ENCODE measurements at places on chromosomes 2 and 18.
A peak's percentile ranks its signal among the peaks of the same experiment; 100 is the strongest.

- no peak for DNase-seq
Measured at GRCh38 chr2:54750040-54750439, 26.6 kb downstream of the EML6 start.

- no peak for DNase-seq
Measured at GRCh38 chr18:51128533-51128932, 68.9 kb downstream of the MEX3C start.

- DNase-seq = no peak
Measured at GRCh38 chr2:179037807-179038206, 12.1 kb downstream of the CCDC141 start.

DNA sequence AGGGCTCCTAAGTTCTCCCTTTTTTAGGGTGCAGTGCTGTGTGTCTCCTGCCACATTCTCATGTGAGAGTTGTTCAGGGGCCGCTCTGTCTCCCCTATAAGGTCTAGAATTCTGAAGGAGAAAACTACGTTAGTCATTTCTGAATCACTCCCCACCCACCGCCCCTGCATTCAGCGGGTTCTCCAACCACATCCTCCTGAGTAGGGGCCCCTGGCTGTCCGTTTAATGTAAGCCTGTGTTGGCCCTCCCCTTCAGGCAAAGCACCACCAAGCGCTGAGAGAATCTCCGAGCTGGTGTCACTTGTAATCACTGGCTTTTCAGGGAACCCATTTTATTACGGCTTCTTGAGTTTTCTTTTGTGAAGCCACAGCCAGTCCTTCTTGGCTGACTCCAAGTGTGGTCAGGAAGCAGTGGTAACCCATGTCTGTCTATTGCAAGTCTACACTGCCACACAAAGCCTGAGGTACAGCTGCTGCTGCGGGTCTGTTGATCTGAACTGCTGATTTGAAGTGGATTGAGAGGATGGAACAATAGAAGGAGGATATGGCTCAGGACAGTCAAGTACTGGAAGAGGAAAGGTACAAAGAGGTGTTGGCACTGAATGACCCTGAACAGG lies 16.9 kb downstream of the LCT start:
- DNase-seq = peak; percentile 94

DNA sequence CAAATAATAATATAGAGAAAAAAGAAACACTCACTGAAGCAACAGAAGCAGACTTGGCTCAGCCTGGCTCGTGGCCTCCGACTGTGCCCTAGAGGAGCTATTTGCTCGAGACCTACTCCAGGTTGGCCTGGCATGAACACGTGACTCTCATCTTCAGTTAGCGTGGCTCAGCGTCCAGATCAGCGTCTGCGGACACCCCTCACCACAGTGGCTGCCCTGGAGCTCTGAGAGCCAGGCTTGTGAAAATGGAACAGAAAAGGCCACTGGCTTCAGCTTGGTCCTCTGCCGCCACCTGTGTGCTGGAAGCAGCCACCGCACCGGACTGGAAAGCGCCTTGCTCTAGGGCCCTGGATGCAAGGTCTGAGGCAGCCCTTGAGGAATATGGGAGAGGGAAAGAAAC lies 1184.0 kb upstream of the GYPC start:
- no peak for DNase-seq

DNA sequence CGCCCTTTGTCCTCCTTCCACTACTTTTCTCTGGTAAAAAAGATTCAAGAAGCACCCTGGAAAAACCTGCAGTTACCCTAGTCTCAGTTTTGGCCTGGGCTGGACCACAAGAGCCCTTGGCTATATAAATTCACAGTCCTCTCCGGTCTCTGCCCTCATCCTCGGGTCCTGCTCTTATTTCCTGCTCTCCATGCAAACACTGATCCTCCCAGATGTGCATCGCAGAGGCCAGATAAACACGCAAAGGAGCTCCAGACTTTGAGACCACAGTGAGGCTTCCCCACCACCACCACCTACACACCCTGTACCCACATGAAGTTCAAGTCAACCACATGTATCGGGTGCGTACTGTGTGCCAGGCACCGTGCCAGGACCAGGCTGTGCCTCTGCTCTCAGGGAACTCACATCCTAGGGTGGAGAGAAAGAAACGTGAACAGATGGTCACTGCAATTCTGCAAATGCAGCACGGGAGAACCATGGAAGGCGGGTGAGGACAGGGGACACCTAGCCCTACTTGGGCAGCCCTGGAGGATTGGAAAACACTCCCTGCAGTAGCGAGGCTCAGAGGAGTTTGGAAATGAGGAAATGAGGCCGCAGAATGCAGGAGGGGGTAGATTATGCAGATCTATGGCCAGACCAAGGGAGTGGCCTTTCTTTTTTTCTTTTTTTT lies 7.4 kb downstream of the CTDSP1 start:
- DNase-seq = peak; percentile 79

- no peak for DNase-seq
Measured at GRCh38 chr2:45925636-45926366, 274.3 kb downstream of the PRKCE start.

DNA sequence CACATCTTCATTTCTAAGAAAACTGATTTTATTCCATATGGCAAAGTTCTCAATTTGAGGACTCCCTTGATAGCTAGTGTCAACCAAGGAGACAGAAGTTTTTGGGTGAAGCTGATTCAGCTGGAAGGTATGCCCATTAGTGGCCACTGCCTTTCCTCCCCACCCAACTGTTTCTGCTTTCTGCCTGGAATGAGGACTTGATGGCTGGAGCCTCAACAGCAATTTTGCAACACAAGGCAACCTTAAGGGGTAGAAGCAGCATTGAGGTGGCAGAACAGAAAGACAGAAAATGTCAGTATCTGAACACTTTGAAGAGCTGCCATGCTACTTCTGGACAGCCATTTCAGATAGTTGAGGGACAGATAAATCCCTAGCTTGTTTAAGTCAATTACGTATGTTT lies 47.0 kb downstream of the INHBB start:
- no peak for DNase-seq

- DNase-seq = no peak
Measured at GRCh38 chr2:189362283-189362682, 79.0 kb upstream of the WDR75 start.

GRCh38 chr2:99571021-99571420 lies 81.2 kb upstream of the REV1 start:
- no peak for DNase-seq

- peak; percentile 97 for DNase-seq
Measured at GRCh38 chr18:13562494-13563029, 163.8 kb downstream of the FAM210A start.

DNA sequence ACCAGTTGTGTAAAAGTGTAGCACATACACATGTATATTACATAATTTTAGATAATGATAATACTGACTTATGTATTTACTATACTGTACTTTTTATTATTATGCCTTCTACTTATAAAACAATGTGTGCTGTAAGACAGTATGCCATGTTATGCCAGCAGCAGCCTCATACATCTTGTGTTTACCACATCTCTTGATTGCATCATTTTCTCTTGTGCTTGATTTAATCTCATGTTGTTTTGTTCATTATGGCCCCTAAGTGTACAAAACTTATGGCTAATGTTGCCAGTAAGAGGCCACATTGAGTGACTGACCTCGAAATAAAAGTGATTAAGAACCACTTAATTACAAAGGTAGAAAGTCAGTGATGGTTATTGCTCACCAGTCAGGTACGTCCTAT lies 128.0 kb upstream of the SP5 start:
- no peak for DNase-seq

DNA sequence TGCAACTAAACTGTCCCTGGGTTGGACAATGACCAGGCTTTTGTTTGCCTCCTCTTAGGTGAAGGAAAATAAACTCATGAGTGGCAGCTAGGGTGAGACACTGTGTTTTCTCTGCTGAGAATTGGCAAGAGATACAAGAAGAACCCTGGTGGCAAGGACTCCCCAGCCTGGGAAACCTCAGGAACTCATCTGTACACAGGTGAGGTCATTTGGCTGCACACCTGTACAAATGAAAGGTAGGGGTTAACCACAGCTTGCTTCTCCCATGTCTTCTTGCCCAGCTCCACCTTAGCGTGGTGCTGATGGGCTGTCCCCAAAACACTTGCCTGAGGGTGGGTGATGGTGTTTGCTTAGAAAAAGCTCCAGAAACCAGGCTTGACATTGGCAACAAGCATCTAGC lies 97.2 kb upstream of the FAM136A start:
- DNase-seq = no peak

GRCh38 chr18:8525692-8526091 lies 83.5 kb upstream of the RAB12 start:
- DNase-seq = peak; percentile 11

DNA sequence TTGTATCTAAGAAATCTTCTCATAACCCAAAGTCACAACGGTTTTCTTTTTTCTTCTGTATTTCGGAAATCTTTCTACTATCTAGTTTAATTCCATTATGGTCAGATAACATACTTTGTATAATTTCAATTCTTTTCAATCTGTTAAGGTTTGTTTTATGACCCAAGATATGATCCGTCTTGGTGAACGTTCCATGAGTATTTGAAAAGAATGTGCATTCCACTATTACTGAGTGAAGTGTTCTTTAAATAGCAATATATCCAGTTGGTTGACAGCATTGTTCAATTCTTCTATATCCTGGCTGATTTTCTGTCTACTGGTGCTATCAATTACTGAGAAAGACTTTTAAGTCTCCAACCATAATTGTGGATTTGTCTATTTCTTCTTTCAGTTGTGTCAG lies 414.5 kb downstream of the TNS1 start:
- no peak for DNase-seq

GRCh38 chr18:57026316-57026715 lies 120.6 kb upstream of the BOD1L2 start:
- DNase-seq = no peak

DNA sequence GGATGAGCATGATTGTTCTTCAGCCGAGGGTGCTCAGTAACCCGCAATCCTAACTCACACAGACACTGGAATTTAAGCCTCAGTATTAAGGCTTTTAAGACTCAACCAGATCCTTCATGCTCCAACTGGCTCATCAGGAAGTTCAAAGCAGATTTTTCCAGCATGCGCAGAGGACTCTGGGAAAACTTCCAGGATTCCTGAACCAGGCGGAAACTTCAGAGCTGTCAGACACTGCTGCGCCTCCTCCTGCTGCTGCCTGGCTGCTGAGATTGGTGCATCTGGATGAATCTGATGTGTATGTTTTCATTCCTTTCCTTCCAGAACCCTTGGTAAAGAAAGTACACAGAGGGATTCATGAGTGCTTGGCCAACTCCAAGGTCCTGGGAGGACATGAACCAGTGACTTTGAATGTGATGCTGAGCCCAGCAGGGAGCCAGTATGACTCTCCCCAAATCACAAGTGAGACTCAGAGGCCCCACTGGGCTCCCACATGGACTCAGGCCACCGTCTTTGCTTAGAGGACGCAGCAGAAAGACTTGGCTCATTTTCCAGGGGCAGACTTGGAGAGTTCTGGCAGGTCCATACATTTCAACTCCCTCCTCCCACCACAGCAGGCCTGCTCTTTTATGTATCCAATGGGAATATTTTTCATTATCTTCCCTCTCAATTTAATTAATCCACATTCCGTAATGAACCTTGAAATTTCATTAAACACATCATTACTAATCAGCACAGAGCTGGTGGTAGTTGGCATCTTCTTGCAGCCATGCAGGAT lies 143.5 kb upstream of the HDAC4 start:
- DNase-seq = peak; percentile 4
